ENCODE measurements at places on chromosomes 2 and 18. TPM values are rescaled to one million over a fixed set of nuclear protein-coding genes. Genes with fewer than 3 reads are reported as not detected.
A peak's percentile ranks its signal among the peaks of the same experiment; 100 is the strongest.

DNA sequence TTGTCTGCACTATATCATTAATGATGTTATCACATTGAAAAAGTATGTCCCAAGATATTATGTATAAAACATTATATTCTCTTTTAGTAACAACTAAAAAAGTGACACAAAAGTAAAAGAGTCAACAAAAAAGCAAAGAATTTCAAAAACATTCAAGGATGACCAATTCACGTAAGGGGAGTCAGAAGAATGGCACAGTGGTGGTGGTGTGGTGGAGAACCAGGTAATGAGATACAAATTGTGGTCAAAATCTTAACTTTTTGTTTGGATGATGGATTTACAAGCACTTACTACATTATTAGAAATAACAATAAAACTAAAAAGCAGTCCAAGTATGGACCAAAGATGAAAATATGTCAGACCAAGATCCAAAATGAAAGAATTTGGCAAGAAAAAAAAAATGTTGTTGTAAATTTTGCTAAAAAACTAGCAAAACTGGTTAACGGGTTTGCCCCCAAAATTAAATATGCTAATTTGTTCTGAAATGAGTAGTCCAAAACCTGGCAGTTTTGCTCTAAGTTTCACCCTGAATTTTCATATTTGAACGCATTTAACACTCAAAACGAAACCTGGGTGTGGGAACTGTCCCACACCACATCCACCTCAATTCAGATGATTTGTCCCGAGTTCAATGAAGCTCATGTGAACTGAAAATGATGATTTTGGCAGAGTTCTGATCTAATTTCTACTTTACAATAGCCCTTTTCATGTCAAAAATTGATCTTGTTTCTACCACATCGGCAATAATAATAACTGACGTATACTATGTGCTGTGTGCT is 135.8 kb downstream of the IKZF2 start:
- peak; percentile 83 for DNase-seq

- no peak for DNase-seq
Observed at GRCh38 chr2:54572262-54572635, 116.1 kb downstream of the SPTBN1 start.

ACTG2 gene
- not detected for total RNA-seq

G6PC2 gene
- not detected for total RNA-seq

DNA sequence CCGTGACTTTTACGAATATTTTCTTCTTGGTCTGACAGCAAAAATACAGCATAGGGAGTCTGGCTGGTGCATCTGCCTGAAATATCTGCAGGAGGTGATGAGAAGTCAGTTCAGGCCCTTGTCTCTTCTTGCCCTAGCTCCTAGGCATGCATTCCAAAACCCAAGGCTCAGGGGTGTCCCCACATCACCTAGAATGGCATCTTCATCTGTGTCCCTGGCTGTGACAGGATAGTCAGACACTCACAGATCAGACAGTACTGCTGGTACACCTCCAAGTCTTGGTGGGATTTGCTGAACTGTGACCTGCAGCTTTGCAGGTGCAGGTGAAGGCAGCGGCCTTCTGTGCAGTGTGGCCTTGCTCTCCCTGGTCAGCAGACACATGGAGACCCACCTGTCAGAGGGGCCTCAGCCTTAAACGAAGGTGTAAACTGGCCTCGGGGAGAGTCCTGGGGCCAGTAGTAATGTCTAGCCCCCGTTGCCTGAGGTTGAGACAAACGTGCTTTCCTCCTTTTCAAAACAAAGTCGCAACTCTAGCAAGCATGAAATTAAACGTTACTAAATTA is 42.8 kb downstream of the MBP start:
- no peak for DNase-seq

HAAO gene
- total RNA-seq = 0.37 TPM

PDE1A gene
- not detected for total RNA-seq

GRCh38 chr2:179049203-179049545 is 763 bp downstream of the CCDC141 start:
- peak; percentile 43 for DNase-seq

DNA sequence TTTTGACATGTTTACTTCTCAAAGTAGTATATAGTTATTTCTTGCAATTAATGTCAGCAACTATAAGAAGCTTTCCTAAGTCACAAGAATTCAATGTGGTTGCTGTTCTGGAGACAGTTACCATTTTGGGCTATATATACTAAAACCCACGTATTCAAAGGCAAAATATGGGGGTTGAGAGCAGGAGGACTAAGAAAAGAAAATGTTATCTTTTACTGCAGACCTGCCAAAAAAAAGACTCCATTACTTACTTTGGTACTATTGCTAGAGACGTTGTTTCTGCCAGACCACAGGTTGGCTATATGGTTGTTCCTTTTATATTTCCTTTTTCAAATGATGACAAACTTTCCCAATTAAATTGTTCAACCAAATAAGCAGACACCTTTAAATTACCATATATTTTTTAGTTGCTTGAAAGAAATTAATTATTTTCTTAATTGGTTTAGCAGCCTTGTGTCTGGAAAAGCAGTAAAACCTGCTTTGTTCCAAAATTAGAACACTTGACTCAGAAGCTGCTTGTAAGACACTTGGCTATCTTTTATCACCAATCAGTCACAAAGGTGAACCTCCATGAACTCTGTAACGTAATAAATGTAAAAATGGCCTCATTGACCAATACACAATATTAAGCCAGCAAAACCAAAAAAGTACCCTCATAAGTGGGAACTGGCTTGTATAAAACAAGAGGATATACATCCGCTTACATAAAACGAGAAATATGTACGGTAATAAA is 8.2 kb upstream of the OSGEPL1 start:
- DNase-seq = no peak

MAP3K19 gene
- total RNA-seq = not detected

DNA sequence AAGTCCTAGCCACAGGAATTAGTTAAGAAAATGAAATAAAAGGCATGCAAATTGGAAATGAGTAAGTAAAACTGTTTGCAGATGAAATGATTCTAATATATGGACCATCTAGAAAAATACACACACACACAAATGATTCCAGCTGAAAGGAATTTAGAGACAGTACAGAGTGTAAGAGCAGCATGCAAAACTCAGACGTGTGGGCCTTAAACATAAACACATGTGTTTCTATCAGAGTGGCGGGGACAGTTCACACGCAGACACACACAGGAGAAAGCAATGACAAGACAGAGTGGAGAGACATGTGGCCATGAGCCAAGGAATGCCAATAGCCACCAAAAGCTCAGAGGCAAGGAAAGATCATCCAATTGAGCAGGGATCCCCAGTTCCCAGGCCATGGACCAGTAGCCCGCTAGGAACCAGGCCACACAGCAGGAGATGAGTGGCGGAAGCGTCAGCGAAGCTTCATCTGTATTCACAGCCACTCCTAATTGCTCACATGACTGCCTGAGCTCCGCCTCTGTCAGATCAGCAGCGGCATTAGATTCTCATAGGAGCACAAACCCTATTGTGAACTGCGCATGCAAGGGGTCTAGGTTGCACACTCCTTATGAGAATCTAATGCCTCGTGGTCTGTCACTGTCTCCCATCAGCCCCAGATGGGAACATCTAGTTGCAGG is 155.4 kb downstream of the ARL4C start:
- no peak for DNase-seq

ACMSD gene
- not detected for total RNA-seq

Measured in activated CD8-positive, alpha-beta T cell treated with anti-CD3 and anti-CD28 coated beads, Interleukin-2, amount 10 ng/mL, durations not matched to agents 7 days and 5 days (primary cell).